Activated T-helper 1 cell treated with Interleukin-2 at 50 U/mL for 16 hours (primary cell): ENCODE measurements at places on chromosomes 5 and 9.

- no peak for DNase-seq
Observed at GRCh38 chr9:36018891-36019720, 17.6 kb upstream of the RECK start.

DNA sequence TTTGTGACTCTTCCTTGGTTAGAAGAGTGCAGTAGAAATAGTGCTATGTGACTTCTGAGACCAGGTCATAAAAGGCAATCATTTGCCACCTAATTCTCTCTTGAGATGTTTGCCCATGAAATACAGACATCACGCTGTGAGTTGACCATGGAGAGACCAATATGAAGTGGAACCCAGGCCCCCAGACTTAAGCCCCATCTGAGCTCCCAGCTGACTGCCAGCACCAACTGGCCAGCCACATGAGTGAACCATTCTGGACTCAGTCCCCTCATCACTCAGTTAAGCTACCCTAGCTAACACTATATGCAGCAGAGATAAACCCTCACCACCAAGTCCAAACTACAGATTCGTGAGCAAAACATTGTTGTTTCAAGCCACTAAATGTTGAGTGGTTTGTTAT, 60.7 kb upstream of the NIPBL start:
- no peak for DNase-seq

DNA sequence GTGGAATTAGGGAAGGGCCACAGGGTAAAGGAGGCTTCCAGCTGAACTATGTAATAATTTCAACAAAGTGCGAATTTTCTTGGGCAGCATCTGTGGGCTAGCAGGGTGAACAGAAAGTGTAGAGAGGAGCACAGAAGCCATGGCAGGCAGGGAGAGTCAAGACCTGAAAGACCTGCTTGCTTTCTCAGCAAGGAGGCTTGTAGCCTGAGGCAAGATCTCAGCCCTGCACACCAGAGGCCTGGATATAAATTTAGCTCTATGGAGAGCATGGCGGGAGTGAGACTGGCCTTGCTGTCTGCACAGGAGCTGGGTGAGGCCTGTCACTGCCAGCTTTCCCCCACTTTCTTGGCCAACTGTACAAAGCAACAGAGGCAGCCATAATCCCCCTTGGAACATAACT, 32.1 kb upstream of the SH3TC2 start:
- no peak for DNase-seq

DNA sequence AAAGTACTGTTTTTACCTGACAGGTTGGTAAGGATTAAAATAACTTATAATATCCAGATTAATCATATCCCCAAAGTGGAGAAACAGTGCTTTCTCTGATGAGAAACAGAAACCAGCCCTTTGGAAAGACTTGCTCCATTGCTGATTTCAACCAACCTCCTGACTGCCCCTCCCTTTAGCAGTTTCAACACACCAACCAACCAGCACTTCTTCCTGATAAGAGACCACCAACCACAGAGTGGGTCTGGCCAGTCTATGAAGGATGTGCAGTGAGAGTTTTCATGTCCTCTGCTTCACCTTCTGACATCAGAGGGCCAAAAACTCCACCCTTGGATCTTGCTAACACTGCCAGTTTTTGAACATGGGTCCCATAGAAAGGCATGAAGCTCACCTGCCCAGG, 28.1 kb downstream of the RIGI start:
- DNase-seq: no peak

- DNase-seq: no peak
Observed at GRCh38 chr9:113622600-113623400, 159.3 kb downstream of the RGS3 start.

DNA sequence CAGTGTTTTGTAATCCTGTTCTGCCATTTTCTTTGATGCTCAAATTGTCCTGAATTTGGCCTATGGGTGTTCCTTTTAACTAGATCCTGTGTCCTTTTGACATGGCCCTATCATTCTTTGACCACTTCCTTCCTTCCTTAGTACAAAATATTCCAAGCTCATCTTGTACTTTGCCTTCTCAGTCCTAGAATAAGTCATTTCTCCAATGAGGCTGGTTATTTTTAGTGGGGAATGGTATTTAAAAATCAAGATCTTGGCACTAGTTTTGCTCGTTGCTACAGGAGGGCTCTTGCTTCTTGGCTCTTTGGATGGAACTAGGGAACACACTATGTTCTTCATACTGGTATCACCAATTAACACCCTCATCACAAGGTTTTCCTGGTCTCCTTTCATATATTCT, 108.1 kb downstream of the UNC13B start:
- DNase-seq: no peak

GRCh38 chr5:175281714-175282113, 162.3 kb downstream of the DRD1 start:
- DNase-seq: no peak

GRCh38 chr5:176778921-176779465, 31.4 kb upstream of the UNC5A start:
- no peak for DNase-seq

DNA sequence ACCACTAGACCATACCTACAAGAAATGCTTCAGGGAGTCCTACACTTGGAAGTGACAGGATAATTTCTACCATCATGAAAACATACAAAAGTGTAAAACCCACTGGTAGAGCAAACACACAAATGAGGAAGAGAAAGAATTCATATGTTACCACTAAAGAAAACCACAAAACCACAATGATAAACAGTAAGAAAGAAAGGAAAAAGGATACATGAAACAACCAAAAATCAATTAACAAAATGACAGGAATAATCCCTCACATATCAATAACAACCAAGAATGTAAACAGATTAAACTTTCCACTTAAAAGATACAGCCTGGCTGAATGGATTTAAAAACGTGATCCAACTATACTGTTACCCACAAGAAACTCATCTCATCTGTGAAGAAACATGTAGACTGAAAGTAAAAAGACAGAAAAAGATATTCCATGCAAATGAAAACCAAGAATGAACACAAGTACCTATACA, 83.4 kb downstream of the LPAR1 start:
- no peak for DNase-seq

GRCh38 chr5:66985417-66985816, 211.2 kb downstream of the CD180 start:
- DNase-seq: no peak

GRCh38 chr5:172383191-172383802, 71.0 kb downstream of the SH3PXD2B start:
- no peak for DNase-seq

- DNase-seq: no peak
Observed at GRCh38 chr9:96164268-96164683, 137.7 kb downstream of the HSD17B3 start.

DNA sequence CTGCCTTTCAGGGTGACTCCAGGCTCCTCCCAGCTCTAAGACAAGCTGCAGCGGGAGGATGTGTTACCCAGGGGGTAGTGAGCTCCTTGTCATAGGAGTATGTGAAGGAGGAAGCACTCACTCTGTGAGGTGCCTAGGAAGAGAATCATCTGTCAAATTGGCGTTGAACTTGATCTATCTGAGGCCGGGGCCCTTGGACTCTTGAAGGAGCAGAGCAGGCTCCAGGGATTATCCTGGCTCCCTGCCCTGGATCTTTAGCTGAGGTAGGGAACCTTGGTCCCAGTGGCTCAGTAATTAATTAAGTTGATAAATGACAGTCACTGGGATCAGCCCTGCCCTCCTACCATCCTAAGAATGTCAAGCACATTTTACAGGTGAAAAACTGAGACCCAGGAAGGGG, 15.5 kb downstream of the ADGRD2 start:
- DNase-seq: no peak
